ENCODE measurements at places on chromosomes 5 and 9. TPM values are rescaled to one million over a fixed set of nuclear protein-coding genes. Genes with fewer than 3 reads are reported as not detected.

The PDZD2 gene
- total RNA-seq: not detected

The NAA35 gene
- 23.4 TPM for total RNA-seq

The CCNI2 gene
- total RNA-seq: 9.5 TPM

The WHRN gene
- total RNA-seq: 4.1 TPM

The NEUROG1 gene
- total RNA-seq: not detected

The SV2C gene
- 0.03 TPM for total RNA-seq

The PCDHGB5 gene
- total RNA-seq: 0.16 TPM

The PCDHGA2 gene
- total RNA-seq: not detected

The PNPLA7 gene
- total RNA-seq: 3.4 TPM

The CER1 gene
- total RNA-seq: not detected

- no peak for DNase-seq
These were observed 46.1 kb upstream of the ANKH start for GRCh38 chr5:14917719-14918118.

DNA sequence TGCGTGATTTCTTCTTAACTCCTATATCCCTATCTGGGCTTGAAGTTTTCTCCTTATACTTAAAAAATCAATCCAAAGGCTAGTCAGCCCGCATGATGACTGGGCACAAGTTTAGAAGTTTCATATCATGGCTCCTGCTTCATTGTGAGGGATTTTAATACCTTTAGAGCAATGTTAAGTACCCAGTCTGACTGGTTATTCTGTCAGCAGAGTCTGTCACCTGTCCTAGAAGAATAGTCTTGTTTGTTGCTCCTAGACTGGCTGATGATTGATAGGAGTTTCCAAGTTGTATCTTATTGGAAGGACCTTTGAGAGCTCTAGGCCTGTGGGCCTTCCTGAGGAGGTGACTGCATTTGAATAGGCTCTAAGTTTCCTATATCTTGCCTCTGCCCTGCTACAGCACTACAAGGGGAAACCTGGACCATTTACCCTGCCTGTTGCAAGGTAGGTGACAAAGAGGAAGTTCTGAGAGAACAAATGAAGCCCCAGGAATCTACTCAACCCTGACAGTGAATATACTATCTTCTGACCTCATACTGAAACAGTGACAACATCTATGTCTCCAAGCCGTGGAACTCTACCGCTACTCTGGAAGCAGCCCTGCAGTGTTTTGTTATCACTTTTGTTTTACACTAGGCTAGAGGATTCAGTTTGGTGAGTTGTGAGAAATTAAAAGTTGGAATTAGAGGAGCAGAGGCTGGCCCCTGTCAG, 66.5 kb downstream of the F2RL2 start:
- DNase-seq: no peak

DNA sequence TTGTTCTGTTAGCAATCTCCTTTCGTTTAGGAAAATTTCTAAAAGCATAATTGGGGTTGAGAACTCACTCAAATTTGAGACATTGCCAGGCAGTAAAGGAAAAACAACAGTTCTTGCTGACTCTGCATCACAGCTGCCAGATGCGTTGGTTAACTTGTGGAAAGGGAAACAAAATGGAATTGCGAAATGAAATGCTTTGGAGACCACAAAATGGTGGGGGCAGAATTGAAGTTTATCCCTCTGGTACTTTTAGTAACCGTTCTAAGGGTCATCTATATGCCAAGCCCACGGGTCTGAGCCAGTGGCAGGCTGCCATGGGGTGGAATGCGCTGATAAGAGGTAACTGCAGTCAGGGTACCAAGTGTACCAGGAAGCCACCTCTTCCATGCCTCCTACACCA, 28.6 kb upstream of the SELENOP start:
- DNase-seq: no peak

DNA sequence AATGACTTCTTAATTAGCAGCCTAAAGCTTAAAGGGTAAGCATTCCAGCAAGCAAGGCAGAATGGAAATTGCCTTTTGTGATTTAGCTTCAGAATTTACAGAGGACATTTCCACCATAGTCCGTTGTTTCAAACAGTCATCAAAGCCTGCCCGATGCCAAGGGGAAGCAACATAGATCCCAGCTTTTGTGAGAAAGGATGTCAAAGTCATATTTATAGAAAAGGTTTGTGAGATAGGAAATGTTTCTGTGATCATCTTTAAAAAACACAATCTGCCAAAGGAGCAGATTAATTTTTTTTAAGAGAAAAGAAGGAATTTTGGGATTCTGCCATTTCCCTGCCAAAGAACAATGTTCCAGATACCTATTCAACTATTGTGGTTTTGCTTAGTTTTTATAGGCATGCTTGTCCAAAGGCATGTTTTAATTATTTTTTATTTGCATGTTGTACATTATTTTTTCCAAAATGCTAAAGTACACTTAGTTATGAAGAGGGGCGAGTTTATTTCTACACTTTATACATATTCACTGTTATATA, 346.9 kb downstream of the ZNF608 start:
- no peak for DNase-seq

DNA sequence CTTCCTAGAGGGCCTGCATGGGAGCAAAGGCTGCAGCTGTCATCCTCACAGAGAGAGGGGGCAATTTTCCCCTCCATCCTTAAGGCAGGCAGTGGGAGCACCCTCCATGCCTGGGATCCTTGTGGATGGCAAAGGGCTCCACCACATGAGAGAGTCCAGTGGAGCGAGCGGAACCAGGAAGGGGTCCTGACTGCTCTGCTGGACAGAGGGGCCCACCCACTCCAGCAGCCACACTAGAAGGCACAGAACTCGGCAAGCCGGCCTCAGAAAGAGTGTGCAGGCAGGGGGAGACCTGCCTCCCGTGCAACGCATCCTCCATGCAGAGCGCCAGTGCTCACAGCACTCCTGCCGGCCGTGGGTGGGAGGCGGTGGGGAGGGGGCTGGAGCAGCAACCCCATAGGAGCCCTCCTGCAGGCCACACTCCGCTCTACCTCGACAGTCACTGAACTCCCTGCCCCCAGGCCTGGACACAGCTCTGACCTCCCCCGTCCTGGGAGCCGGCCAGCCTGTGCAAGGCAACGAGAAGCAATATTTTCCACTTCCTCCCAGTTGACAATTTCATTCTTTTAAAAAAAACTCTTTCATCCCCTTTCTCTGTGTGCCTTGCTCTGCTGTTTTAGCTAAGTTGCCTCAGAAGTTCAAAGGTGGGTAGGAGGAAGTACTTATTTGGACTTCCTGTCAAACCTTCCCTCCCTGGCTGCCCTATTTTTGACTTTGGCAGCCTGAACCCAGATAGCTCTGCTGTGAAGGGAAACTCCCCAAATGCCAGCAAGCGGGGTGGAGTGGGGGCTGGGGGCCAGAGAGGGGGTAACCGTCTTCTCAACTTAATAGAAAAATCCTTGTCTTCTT, 5.3 kb upstream of the LCP2 start:
- DNase-seq: peak; percentile 77

DNA sequence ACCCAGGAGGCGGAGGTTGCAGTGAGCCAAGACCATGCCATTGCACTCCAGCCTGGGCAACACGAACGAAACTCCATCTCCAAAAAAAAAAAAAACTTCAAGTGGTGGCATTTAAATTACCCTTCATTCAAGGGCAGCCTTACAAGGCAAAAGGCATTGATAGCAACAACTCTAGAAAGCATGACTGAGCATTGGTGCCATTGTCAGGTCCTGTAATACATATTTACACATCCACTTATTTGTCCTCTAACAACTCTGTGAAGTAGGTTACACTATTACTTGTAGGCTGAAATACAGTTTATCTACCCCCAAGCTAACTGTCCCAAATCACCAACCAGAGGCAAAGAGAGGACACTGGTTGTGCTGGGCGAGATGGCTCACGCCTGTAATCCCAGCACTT, 52.7 kb upstream of the LARP1 start:
- no peak for DNase-seq

DNA sequence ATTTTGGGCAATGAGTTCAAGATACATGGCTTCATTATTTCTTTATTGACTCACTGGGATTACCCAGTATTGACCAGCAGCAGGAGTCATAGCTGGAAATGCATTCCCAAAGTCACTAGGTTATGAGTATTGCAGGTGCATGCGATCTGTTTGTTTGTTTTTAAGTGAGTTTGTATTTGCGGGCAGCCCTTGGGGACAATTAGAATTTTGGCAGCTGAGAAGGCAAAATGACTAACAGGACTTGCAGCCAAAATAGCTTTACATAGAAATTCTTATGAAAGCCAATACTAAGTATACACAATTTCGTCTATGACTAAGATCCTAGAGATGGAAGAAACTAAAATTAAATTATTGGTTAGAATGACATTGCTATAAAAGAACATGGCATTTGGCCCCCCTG, 18.1 kb upstream of the RGMB start:
- no peak for DNase-seq

- no peak for DNase-seq
These were observed 261.8 kb downstream of the CTNND2 start for GRCh38 chr5:11642438-11642837.

DNA sequence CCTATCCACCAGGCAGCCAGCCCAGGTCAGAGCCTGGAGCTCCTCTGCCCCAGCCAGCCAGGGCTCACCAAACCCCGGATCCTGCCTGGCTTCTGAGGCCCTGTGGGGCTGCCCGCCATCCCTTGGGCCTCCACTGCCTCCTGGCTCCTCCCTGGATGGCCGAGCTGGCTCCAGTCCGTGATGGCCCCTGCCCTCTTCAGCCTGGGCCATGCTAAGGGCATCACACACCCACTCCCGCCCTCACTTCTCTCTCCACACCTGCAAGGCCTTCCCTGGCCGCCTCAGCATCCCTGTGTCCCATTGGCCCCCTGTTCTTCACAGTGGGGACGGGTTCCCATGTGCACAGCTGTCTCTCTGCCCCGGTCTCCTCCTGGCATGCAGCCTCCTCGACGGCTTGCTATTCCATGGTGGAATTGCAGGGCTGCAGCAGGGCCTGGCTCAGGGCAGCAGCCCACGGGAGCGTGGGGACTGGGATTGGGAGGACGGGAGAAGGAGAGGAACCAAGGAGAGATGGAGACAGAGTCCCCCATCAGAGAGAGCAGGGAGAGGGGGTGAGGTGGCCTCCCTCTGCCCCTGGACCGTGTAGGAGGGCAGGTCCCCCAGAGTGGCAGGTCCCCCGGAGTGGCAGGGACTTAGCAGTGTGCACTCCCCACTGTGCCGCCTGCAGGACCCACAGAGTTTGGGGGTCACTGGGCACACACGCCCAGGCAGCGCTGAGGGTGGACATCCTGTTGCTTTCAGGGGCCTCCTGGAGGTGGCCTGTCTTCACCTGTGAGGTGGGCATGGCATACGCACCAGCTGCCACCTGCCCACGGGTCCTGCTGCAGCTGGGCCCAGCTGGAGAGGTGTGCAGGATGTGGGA, 16.7 kb upstream of the RNU6ATAC start:
- no peak for DNase-seq

DNA sequence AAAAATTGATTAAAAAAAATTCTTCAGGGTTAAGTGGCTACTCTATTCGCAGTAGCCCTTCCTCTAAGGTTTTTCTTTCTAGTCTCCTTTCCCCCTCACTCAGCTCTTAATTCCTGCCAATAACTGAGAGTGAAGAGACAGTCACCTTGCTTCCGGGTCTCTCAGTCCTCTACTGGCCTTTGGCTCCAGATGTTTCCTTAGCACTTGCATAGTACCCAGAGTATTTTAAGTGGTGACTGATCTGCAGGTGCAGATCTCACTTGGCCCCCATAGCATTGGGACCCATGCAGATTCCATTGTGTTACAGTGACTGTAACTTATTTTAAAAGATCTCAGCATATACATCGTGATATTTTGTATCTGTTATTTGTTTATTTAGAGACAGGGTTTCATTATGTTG, 66.2 kb downstream of the GCNT1 start:
- no peak for DNase-seq

- no peak for DNase-seq
These were observed 79.2 kb downstream of the UBE2QL1 start for GRCh38 chr5:6527749-6528455.

GRCh38 chr5:83428890-83429289, 42.7 kb upstream of the VCAN start:
- DNase-seq: no peak

GRCh38 chr9:134218230-134218629, 53.9 kb upstream of the RNU6ATAC start:
- no peak for DNase-seq

- DNase-seq: no peak
These were observed 334.3 kb upstream of the TRPC7 start for GRCh38 chr5:136699651-136700050.

DNA sequence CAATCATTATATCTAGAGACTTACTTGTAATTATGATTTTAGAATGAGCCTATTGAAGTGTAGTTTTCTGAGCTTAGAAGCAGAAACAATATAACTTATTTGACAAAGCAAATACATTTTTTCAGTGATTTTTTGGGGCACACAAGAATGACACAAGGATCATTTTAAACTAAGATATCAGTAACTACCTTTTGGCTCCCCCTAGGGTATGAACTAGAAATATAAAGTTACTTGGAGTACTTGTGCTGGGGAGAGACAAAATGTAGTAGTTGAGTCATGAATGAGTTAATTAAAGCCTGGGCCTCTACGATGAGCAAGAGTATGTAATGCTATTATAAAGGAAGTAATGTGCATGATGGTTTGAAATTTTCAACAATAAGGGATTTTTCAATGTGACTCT, 1244.1 kb upstream of the ACO1 start:
- DNase-seq: no peak

DNA sequence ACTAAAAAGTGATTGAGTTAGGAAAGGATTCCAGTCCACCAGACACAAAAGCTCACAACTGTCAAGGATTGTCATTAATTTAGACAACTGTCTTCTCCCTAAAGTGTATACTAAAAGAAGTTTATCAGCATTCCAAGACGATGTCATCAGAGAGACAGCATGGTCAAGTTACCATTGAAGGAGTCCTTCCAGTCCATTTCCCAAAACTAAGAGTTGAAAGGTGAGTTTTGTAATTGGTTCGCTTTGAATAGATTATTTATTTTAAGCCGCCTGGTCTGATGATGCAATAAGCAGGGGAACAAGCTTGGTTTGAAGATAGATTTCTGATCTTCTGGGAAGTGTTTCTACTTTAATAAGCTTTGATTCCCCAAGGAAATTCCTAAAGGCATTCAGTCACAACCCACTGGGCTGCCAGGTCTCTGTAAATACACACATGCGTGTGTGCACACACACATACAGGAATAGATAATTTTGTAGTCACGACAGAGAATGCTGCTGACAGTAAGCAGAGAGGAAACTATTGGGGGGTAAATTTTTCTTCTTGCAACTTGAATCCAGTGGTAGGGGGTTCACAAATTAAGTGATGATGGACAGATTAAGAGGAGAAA, 234.8 kb downstream of the PIK3R1 start:
- DNase-seq: no peak

GRCh38 chr5:31244921-31245320, 51.4 kb downstream of the CDH6 start:
- DNase-seq: no peak

DNA sequence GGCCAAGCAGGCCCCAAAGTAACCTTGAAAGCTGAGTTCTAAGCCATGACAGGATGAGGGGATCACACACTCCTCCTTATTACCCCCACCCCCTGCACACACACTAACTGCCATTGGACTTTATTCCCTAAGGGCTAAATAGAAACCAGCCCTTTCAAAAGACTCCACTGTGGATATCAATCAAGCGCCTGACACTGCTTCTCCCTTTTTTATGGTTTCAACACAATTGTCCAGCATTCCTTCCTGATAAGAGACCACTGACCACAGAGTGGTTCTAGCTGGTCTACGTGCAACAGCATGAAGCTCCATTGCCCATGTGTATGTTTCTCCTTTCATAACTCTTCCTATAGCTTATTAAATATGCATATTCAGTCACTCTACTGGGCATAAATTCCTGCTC, 34.7 kb downstream of the PAEP start:
- DNase-seq: no peak

- no peak for DNase-seq
These were observed 354.8 kb downstream of the NR2F1-AS1 start for GRCh38 chr5:93226202-93226735.

- no peak for DNase-seq
These were observed 8.5 kb downstream of the RXFP3 start for GRCh38 chr5:33944543-33945132.

- DNase-seq: no peak
These were observed 1038.6 kb upstream of the DMAC1 start for GRCh38 chr9:8838136-8838535.
